Daoy (cell line): ENCODE measurements at places on chromosomes 7 and 10.

GRCh38 chr7:91288208-91288824 lies 24.1 kb downstream of the FZD1 start:
- peak; percentile 21 for DNase-seq

GRCh38 chr7:128060018-128060417 lies 28.8 kb upstream of the LRRC4 start:
- no peak for DNase-seq

DNA sequence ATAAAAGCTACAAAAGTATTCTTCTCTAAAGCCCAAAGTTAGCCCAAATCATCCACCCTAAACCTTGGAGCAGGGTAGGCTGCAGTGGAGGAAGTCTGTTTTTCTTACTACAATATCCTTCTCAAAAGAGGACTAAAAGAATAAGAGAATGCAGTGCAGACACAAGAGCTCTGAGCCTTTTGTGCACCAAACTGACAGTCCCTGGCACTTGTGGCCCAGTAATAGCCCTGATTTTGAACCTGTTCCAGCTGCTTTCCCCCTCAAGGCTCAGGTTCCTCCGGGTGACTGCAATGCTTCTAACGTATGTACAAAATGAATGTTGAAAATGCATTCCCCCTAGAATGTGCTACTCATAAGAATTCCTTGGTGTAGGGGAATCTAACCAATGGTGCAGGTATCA lies 154.4 kb downstream of the JAZF1 start:
- no peak for DNase-seq

DNA sequence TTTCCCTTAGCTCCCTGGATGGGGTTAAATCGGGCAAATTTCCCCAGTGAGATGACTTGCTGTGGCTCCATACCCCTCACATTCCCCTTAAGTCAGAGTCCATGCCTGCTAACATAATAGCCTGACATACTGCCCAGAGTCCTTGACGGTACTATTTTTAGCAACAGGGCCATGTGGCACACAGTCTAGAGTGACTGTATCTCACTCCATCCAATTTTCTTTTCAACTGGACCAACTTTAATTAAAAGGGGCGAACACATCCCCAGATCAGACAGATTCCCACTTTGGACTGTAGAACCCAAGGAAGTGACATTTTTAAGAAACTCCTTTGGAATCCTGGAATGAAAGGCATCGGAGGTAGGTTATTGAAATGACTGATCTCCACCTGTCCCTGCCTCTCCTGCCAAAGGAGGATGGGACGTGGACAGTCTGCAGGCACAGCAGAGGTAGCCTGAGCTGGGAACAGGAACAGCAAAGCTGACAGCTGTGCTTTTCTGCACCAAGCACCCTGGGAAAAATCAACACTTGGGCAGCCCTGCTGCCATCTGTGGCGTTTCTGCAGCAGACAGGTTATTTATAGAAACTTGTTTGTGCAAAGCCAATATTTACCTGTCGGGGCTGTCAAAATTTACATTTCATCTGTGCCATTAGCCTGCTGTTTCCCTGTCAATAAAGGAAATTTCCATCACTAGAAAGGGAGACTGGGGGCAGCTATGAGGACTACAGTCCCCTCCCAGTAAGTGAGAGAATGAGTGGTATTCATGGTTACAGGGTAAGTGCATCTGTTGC lies 221.5 kb upstream of the AOAH start:
- no peak for DNase-seq
